ENCODE measurements at places on chromosomes 1 and 21.

DNA sequence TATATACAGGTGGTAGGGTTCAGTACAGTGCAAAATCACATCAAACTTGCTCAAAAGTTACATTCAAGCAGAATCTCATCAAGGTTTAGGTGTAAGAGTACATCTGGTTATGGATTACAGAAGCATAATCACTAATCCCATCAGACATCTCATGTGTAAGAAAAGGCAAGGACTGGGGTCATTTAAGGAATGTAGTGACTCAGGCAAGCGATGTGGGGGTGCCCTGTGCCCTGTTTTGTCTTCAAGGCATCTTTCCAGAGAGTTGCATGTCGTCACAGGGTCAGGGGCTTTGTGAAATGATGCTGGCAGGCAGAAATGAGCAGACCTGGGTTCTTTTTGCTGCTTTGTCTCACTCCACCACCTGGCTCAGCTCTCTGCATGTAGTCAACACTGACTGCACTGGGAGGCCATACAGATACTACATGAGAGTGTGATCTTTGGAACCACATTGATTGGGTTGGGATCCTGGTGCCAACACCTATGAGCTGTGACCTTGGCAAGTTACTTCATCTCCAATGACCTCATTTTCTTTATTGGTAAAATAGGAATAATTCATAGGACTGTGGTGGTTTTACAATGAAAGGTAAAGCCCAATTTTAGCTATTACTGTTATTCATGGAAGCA lies 8.2 kb upstream of the HHIPL2 start:
- DNase-seq, result no peak

GRCh38 chr1:26998429-26999300 lies 5.2 kb downstream of the TRNP1 start:
- DNase-seq, result peak; percentile 65

DNA sequence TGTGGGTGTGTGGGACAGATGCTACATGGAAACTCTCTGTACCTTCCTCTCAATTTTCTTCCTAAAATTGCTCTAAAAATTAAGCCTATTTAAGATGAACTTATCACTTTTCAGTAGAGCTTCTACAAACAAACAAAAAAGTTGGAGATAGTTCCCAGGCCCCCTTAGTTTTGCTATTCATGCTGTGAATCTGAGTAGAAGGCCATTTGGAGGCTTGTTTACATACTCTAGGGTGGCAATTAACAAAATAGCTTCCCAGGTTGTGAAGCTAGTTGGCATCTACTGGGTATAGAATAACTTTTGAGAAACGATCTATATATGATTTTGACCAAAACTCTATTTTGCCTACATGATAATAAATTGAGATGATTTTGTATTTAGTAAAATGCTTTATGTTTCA lies 541.4 kb upstream of the B3GALT2 start:
- DNase-seq, result no peak

DNA sequence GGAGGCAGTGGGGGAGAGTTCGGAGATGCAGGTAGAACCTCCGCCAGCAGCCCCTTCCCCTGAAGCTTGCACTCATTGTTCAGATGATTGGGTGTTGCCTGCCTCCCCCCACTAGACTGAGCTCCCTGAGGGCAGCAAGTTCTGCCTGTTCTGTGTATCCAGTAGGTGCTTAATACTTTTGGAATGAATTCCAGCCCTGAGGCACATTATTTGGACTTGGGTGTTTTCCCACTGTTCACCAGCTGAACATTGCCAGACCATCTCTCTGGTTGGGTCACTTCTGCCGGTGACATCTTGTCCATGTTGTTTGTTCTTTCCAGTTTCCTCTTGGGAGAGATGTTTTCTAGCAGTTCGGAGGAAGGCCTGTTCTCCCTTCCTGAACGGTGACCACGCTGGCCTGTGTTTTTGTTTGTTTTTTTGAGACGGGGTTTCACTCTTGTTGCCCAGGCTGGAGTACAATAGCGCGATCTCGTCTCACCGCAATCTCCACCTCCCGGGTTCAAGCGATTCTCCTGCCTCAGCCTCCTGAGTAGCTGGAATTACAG lies 48.7 kb downstream of the SPSB1 start:
- no peak for DNase-seq

- DNase-seq, result peak; percentile 5
Measured at GRCh38 chr1:96075704-96076455, 645.7 kb upstream of the PTBP2 start.

DNA sequence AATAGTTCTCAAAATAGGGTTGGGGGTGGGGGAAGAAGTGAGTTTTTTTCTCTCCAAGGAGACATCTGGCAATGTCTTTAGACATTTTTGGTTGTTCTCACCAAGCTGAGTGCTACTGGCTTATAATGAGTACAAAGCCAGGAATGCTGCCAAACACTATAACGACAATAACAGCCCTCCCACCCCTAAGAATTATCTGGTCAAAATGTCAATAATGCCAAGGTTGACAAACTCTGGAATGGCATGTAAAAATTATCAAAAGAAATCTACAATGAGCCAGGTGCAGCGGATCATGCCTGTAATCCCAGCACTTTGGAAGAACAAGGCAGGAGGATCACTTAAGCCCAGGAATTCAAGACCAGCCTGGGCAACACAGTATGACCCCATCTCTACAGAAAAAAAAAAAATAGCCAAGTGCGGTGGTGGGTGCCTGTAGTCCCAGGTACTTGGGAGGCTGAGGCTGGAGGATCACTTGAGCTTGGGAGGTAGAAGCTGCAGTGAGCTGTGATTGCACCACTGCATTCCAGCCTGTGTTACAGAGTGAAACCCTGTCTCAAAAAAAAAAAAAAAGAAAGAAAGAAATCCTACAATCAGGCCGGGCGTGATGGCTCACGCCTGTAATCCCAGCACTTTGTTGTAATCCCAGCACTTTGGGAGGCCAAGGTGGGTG lies 2.5 kb downstream of the ATP5PF start:
- DNase-seq, result peak; percentile 6

- no peak for DNase-seq
Measured at GRCh38 chr1:230243146-230243545, 176.1 kb downstream of the GALNT2 start.

GRCh38 chr1:85322655-85323054 lies 46.2 kb upstream of the BCL10 start:
- no peak for DNase-seq

- no peak for DNase-seq
Measured at GRCh38 chr1:179786815-179787685, 44.0 kb downstream of the FAM163A start.

DNA sequence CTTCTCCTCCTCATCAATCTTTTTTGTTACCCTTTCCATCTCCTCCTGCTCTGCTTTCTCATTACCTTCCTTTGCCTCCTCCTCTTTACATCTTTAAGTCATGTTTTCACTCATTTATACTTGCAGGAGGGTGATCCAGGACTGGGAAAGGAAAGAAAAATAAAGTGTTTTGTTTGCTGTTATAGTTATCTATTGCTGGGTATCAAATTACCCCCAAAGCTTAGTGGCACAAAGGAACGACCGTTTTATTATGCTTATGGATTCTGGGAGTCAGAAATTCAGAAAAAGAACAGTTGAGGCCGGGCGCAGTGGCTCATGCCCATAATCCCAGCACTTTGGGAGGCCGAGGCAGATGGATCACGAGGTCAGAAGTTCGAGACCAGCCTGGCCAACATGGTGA lies 12.5 kb upstream of the AGO4 start:
- no peak for DNase-seq

DNA sequence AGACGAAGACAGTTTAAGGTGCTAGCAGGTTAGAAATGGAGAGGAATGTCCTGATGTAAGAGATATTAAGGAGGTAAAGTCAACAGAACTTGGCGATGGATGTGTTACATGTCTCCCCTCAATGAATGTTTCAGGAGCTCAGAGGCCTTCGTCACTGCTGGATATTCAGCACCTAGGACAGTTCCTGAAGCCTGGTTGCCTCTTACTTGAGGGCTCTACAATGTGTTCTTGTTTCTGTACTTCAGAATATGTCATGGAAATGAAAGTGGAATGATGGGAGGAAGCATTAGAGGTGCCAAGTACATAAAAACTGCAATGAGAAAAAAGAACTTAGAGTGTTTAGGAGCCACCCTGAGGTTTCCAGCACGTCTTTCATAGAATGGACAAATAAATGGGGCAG lies 17.7 kb downstream of the TNR start:
- peak; percentile 10 for DNase-seq

DNA sequence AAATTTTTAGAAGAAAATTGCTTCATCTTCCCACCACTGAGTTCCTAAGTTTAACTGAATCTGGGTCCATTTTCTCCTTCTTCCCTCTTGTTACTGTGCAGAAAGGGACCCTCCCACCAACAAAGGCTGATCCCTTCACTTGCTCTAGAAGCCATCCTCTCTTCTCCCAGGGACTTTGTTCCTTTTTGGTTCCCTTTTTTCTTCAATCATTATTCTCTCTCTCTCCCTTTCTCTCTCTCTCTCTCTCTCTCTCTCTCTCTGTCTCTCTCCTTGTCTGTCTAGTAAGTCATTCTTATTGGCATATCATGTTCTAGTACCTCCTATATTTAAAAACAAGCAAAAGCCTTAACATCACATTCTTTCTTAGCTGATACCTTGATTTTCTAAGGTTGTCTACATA lies 31.7 kb upstream of the GADD45A start:
- no peak for DNase-seq

- peak; percentile 46 for DNase-seq
Measured at GRCh38 chr1:41238311-41238988, 3.7 kb downstream of the SCMH1 start.

GRCh38 chr1:8856689-8857412 lies 21.6 kb downstream of the ENO1 start:
- DNase-seq, result no peak

DNA sequence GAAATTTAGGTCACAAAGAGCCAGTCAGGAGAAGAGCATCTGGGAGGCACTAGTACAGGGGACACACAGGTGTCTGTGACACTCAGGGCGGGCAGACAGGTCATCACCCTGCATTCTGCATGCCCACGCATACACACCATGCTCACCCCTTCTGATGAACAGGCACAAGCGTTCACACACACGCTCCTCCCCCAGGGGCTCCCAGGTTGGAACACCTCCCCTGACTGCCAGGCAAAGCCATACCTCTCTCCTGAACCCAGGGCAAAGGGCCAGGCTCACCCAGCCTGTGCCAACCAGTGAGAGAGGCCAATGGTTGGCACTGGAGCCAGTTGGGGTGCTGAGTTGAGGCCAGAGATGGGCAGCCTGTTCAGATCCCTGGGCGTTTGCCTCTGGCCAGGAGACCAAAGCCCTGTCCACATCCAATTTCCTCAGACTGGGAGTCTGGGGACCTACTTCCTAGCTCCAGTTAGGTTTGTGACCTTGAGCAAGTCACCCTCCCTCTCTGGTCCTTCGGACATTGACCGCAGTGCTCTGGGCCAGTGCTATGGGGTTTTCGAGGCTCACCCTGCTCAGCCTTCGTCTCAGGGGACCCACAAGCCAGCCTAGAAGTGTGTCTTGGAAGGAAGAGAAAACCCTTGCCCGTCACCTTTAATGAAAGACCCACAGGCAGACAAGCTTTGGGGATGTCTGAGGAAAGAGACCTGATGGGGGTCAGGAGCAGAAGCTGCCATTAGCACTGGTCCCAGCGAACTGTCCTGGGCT lies 5.8 kb upstream of the LAD1 start:
- no peak for DNase-seq

- DNase-seq, result no peak
Measured at GRCh38 chr1:212430955-212431394, 1.7 kb upstream of the NENF start.

GRCh38 chr1:155471891-155472290 lies 90.7 kb downstream of the ASH1L start:
- DNase-seq, result no peak

DNA sequence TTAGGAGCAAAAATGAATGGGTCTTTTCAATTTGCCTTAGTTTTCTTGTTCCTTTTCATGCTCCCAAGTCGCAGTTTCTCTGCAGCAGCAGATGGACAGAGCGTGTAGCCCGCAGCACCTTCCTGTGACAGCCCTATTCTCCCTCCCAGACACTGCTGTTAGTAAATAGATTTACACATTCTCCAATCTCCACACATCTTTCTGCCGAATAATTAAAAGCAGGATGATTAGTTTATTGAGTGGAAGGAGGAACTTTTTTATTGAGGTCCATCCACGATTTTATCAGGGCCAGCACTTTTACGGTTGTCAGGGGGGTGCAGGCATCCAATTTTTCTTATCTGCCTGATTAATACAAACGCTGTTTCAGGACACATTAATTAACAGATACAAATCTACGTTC lies 98.2 kb upstream of the USH2A start:
- no peak for DNase-seq

DNA sequence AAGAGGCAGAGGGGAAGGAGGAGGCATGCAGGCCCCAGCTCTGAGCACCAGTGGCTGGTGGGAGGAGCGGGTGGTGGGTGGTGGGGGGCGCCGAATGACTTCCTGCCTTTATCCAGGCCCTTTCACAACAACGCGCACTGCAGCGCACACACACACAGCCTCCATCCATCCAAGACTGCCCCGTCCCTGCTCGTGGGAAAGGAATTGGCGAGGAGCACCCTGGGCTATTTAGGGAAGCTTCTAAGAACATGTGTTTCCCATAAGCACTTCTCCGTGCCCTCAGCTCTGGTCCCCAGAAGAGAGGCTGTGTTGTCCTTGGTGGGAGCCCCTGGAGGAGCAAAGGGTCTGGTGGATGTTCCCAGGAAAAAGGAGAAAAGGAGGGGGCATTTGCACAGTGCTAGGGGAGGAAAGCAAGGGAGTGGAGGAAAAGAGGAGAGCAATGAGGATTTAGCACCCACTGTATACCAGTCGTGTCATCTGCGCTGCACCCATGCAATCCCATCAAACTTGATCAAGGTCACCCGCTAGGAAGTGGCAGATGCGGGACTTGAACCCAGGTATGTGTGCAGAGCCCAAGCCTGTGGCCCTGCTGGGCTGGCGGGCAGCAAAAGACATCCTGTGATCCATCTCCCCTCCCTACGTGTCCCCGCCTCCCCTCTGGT lies 28.1 kb downstream of the EPHA2 start:
- no peak for DNase-seq

- peak; percentile 60 for DNase-seq
Measured at GRCh38 chr1:234473118-234473517, 5.9 kb downstream of the TARBP1 start.

DNA sequence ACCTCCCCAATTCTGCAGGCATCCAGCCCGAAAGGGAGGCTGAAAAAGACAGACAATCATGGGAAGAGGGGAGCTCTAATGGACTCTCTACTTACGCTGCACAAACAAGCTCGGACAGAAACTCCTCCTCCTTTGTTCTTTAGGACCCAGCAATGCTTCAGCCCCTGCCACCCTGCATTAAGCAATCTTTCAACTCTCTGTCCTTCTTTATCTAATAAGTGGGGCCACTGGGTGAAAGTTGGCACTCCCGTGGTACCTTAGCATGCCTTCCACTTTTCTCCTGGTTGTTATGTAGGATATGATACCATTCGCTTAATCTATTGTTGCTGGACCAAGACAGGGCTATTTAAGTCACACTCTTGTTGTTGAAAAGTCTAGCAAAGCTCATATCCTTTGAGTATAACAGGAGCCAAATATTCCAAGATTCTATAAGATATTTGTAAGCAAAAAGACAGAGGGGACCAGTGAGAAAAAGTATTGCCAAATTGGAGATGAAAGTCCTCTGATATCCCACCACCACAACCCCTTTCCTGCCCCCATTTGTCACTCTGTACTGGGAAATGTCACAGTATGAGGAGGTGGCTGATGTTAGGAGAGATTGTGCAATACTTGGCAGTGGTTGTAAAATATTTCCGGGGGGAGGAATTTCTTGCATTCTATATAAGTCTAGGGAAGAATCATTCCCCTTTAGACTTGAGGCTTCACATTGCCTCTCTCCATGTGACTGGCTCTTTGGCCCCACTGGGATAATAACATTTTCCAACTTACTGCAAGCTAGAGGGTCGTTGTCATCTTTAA lies 137.3 kb upstream of the GJB5 start:
- no peak for DNase-seq

- DNase-seq, result no peak
Measured at GRCh38 chr1:12159816-12160215, 7.0 kb upstream of the TNFRSF1B start.

GRCh38 chr1:48061162-48062136 lies 64.3 kb upstream of the TRABD2B start:
- peak; percentile 33 for DNase-seq
